ENCODE measurements at places on chromosomes 4 and X.

DNA sequence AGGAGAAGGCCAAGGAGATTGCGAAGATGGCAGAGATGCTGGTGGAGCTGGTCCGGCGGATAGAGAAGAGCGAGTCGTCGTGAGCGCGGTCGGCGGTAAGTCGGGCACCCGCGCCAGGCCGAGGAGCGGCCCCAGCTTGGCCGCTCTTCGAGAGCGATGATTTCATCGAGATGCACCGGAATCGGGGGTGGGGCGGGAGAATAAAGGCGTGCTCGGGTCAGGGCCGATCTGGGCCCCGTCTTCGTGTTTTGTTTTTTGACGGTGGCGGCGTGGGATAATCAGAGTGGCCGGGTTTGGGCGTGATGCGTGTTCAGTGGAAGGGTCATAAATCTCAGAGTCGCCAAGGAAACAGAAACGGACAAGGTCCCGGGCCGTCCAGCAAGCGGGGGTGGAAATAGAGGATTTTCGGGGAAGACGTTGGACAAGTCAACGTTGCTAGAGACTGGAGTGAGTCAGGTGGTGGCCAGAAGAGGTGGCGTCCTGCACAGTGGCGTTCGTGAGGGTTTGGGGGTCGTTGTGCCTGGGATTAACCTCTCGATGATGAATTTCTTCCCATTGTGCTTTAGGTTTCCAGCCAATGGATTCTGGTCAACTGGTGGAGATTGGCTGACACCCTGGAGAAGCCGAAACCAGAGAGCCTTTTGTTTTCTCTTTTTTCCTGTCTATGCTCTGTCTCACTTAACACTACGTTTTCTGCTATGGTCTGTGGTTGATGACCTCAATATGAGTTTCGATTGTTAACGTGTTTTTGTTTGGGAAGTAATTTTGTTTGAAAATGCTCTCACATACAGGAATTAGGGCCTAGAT is 882 bp downstream of the MRFAP1 start:
- DNase-seq: no peak

DNA sequence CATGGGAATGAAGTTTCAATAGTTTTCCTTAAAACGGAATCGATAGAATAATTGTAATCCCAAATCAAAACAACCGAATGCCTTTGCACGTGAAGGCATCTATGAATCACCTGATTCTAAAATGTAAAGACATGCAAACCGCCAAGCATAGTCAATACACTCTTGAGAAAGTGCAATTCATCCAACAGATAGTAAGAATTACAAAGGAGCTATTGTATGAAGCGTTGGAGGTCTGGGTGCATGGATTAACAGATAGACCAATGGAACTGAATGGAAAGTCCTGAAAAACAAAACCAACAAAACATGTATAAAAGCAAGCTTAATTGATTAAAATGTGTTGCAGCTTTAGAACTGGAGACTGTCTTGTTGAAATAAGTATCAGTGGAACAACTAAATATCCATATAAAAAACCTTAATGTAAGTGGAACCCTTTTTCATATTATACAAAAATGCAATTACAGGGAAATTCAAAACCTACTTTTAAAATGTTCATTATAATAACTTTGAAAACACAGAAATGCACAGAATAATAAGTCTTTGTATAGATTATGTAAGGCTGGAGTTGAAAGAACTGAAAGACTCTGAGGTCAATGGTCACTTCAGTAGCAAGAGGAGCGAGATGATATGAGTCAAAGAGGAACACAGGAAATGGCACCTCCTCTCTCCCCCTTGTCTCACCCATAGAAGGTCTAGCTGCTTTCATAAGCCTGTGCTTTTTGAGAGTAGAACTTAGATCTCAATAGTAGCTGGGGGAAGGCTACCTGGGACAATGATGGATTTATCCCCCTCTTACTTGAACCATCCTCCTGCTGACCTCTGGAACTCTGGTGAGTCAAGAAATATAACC is 20.1 kb downstream of the MAGEC2 start:
- DNase-seq: no peak

DNA sequence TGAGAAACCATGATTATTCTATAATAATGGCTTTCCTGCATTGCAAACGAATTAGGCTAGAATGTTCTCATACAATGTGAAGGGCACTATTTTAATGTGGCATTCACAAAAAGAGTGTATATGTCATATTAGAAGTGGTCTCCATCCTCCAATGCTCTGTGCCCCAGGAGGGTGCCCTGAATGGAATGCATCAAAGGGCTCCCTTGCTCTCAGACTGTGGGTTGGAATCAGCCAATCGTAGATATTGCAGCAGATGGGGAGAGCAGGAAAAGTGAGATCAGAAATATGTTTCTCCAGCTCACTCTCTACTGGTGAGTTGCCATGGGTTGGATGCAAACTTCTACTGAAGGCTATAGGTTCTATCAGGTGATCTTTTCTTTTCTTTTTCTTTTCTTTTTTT is 11.9 kb upstream of the NSUN7 start:
- DNase-seq: no peak

DNA sequence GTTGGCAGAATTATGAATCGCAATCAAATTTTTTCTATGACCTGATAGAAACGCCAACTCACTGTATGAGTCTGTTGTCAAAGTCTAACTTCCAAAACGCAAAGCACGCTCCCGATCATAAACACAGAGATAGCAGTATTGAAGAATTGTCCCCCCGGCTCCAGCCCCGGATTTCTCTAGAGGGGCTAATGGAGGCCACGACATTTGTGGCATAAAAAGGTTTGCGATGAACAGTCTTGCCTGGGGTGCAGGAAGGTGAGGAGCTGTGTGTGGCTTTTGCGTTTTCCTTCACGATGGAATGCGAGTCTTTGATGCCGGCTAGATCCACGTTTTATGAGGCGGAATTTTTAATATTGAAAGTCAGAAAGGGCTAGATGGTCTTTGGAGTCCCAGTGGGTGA is 183.0 kb downstream of the CRLF2 start:
- no peak for DNase-seq

- DNase-seq: no peak
These were observed 8.1 kb downstream of the ARHGAP36 start for GRCh38 chrX:131066237-131066636.

DNA sequence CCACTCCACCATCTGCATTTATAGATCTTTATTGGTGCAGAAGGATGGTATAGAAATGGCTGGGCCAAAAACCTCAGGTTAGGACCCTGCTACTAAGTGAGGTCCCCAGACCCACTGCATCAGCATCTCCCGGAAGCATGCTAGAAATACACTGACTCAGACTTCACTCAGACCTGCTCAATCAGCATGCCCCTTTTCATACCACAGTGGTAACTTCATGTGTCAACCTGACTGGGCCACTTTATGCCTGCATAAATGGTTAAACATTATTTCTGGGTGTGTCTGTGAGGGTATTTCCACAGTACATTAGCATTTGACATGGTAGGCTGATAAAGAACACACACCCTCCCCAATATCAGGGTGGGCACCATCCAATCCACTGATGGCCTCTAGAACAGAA is 118.6 kb upstream of the VCX3B start:
- DNase-seq: no peak

DNA sequence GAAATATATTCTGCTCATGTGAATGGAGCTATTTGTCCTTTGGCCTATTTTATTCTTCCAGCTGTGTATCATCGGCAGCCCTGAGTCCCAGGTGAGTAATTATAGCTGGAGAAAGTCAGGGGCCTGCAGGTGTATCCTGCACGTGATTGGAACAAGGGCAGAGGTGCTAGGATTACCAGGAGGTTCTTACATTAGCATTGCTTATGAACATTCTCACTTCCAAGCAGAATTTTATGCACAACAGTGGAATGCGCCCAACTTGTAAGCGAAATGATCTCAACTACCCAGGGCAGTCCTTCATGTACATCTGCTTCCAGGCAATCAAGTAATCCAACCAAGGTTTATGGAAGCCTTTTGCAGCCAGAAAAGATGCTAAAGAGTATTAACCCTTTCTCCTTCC is 68.9 kb upstream of the NRK start:
- no peak for DNase-seq

DNA sequence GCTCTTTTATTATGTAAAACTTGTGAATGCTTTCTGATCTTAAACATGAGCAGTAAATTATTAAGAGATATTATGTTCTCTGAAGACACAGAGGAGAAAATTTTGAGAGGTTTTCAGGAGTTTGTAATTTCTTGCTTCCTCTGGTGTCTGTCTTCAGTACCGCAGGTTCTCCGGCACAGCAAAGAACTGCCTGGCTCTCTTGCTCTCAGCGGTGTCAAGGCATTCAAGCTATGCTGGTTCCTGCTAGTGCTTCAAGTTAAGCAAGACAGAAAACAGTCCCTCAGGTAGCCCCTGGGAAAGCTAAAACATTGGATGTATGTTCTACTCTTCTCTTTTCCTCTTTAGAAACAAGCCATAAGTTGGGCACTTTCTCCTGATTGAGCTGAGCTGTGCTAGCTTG is 120.2 kb upstream of the CENPE start:
- no peak for DNase-seq

DNA sequence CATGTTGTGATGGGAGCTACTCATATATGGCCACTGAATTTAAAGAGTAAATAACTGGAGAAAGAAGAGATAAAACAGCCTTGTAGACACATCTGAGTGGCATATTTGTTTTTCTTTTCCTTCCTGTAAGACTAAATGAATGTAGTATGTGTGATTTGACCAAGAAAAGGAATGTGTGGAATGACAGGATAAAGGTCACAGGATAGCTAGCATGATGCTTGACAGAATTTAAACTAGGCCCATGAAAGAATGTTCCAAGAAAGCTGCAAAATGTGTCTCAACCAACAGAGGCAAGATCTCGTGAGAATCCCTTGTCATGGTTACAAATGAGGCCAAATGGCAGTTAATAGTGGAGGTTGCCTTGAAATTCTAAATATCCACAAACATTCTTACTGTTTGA is 137.0 kb downstream of the KCNIP4 start:
- DNase-seq: no peak

GRCh38 chrX:53312946-53313727 is 31.8 kb upstream of the IQSEC2 start:
- DNase-seq: peak; percentile 42

- DNase-seq: no peak
These were observed 8.2 kb downstream of the DCAF8L2 start for GRCh38 chrX:27598312-27598711.

DNA sequence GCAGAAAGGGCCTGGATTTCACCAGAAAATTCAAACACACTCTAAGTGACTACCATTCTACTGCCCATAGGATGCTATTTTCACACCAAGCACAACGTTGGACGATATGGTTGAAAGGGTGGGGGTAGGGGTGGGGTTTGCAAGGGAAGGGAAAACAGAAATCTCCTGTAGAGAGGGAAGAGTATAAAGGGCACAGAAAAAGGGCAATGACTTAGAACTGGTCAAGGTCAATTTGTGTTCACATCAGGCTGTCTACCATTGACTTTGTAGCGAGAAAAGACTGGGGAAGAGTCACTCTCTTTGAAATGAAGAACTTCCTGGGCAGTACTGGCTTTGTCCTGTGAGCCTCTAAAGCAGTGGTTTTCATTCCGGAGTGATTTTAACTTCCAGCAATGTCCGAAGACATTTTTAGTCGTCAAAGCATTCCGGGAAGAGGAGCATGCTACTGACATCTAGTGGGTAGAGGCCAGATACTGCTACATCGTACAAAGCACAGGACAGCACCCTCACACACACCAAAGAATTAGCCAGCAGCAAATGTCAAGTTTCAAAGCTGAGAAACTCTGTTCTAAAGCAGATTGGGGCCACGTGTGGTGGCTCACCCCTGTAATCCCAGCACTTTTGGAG is 48.4 kb upstream of the SLC7A3 start:
- no peak for DNase-seq

DNA sequence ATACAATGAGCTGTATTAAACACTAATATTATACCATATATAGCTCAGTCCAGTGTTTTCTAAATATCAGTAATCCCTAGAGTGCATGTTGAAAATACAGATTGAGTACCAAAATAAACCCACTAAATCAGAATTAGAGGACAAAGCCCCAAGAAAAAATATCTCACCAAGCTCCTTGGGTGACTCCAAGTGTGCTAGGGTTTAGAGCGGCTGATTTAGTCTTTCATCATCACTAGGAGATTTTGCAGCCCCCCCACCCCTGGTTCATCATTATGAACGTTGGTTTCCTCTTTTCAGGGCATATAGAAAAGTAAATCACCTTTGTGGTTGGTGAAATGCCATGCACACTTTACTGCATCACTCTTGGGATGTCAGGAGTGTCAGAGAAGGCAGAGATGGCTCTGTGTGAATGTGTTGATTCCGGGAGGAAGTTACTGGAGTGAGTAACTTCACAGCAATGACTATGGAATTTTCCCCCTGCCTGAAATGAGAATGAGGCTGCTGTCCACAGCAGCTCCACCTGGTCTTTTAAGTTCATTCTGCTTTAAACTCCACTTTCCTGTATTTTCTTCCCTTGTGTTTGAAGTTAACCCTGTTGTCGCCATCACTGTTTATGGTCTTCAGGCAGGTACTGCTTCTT is 25.2 kb upstream of the ANAPC4 start:
- no peak for DNase-seq

- DNase-seq: no peak
These were observed 476.2 kb downstream of the PCDH19 start for GRCh38 chrX:99933865-99934264.

DNA sequence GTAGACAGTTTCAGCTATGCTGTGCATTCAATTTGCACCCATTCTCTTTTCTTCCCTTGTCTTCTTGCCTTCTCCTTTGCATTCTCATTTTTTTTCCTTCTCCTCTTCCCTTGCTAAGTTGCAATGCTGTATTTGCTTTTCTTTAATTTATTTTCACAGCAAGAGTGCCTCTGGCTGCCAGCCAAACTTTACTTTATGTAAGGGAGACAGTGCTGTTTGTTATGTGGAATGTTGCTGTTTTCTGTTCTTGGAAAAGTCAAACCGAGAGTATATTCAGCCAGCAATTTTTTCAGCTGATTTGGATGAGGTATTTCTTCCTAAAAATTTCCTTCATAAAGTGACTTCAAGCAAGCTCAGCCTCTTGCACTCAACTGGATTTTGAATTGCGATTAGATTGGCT is 1293.4 kb downstream of the ARAP2 start:
- no peak for DNase-seq

GRCh38 chr4:76426272-76426671 is 5.3 kb upstream of the CCDC158 start:
- no peak for DNase-seq

GRCh38 chrX:119502727-119503483 is 34.7 kb downstream of the SLC25A5 start:
- peak; percentile 18 for DNase-seq

- DNase-seq: no peak
These were observed 21.7 kb downstream of the PDLIM3 start for GRCh38 chr4:185513489-185514181.

- DNase-seq: peak; percentile 68
These were observed 94.7 kb downstream of the SEL1L3 start for GRCh38 chr4:25767877-25768725.

DNA sequence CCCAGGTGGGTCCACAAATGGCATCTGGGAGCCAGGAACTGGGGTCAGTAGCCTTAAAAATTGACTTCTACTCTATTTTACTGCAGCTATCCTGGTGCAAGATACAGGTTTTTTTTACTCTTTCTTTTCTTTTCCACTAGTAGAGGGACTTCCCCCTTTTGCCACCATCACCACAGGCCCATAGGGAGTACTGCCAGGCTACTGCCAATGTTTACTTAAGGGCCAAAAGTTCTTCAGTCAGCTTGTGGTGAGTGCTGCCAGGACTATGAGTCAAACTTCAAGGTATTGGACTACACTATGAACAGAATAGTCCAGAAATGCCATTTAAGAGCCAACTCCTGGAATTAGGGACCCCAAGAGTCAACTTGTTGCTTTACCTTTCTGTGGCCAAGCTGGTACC is 94.7 kb downstream of the EDA2R start:
- DNase-seq: no peak

- no peak for DNase-seq
These were observed 128.7 kb downstream of the ARHGAP24 start for GRCh38 chr4:85603437-85604336.
